IMR-90 (cell line): ENCODE measurements at places on chromosomes 4 and X. TPM values are rescaled to one million over a fixed set of nuclear protein-coding genes. Genes with fewer than 3 reads are reported as not detected.

DNA sequence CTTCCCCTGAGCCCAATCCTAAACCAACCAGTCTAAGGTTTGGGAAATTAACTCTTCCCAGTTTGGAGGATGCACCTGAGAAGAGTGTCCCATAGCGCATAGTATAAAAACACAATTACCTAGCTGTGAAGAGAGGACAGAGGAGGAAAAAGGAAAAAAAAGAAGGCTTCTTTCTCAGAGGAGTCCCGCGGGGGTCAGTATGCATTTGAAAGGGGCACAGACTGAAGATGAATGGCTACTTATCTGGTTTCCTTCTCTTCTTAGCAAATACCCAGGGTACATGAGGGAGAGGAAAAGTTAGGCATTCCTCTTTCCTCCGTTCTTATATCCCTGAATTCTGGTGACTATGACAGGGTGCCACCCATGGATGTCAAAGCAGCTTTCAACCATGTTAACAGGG lies 96.9 kb downstream of the TMEM47 start:
- DNase-seq: no peak

GRCh38 chr4:139521754-139522401 lies 34.1 kb downstream of the SETD7 start:
- no peak for DNase-seq

TRAPPC11 gene
- 38.9 and 56.8 TPM in 2 replicates for total RNA-seq

POU3F4 gene
- total RNA-seq: not detected in 2 replicates

GRCh38 chrX:327660-328126 lies 9.1 kb upstream of the GTPBP6 start:
- DNase-seq: no peak

GRCh38 chrX:11499076-11500044 lies 166.4 kb downstream of the ARHGAP6 start:
- peak; percentile 78 for DNase-seq

DMRTC1 gene
- not detected in 2 replicates for total RNA-seq

DNA sequence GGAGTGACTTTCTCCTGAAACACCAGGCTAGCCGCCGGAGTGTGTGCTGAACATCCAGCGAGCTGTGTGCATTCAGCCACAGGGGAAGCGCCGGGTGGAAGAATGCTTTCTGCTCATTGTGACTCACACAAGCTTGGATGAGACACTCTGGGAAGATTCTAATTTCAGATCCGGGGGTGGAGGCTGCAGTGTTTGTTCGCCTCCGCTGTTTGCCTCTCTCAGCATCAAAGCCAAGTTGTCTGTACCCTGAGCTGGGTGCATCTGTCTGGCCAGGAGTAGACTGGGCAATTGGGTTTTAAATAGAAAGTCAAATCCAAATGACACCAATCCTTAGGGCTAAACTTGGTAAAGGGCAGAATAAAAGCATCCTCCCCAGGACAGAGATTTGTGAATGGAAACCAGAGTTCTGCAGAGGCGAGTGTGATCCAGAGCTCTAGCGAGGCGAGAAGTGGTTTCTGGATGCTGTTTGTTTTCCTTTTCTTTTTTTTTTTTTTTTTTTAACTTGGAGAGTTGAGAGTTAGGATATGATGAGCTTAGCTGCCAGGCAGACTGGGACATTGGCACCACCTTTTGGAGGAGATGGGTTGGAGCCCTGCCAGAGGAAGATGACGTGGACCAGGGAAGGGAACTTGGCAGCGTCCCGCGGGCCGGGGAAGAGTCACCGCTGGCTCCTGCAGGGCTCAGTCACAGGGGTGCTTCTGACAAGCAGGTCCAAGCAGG lies 196.0 kb upstream of the PSAPL1 start:
- DNase-seq: peak; percentile 89

DNA sequence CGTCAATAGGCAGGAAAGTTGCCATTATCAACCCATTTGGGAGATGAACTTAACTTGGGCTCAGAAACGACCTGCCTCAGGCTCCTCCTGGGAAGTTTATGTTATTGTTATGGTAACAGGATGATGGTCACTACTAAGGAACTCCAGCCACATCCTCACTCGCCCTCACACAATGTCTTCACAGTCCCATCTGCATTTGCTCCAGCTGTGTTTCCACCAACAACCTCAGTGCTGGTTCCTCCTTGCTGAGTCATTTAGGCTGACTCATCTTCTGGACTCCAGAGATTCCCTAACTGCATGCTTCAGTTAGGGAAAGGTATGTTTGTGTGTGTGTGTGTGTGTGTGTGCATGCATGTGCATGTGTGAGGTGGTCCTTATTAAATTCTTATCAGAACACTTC lies 293.4 kb upstream of the BOD1L1 start:
- DNase-seq: peak; percentile 100

- peak; percentile 82 for DNase-seq
Observed at GRCh38 chr4:114005569-114006442, 26.4 kb upstream of the ARSJ start.

FRMD7 gene
- not detected in 2 replicates for total RNA-seq

DNA sequence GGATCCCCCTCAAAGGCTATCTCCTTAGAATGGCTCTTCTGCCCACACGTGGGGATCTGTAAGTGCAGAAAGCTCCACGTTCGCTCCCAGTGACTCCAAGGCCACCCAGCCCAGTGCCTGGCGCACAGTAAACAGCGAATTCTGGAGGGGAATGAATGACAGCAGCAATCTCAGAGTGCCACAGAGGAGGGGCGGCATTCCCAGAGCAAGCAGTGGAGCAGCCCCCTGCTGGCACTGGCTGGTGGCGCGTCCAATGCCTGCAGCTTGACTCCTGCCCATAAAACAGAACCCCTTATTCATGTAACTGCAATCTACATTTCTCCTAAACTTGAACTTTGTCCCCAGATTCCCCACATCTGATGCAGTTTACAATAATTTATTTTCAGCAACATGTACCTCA lies 6.9 kb upstream of the HELT start:
- no peak for DNase-seq

GRCh38 chr4:104418286-104418685 lies 76.4 kb downstream of the CXXC4 start:
- DNase-seq: no peak

CNGA1 gene
- total RNA-seq: not detected in 2 replicates

GRCh38 chr4:152278505-152279233 lies 257.2 kb downstream of the FBXW7 start:
- DNase-seq: no peak

GPC4 gene
- total RNA-seq: 0.54 and 0.56 TPM in 2 replicates

FMR1NB gene
- not detected in 2 replicates for total RNA-seq

DNA sequence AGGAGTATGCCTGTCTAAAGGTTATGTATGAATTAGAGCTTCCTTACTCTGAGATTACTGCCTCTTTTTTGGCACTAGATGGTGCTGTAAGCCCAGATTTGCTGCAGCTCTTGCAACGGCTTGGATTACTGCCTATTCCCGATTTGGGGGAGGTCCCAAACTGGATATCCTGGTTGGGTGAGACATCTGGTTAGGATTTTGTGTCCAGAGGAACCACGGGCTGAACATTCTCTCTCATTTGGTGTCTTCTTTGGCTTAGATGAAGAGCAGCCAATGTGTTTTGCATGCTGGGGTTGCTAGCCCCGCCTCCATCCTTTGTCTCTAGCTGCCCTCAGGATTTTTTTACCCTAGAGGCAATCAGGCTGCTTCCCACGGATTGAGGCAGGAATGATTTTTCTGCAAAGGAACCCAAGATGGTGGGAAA lies 31.9 kb downstream of the F8A1 start:
- peak; percentile 80 for DNase-seq

DNA sequence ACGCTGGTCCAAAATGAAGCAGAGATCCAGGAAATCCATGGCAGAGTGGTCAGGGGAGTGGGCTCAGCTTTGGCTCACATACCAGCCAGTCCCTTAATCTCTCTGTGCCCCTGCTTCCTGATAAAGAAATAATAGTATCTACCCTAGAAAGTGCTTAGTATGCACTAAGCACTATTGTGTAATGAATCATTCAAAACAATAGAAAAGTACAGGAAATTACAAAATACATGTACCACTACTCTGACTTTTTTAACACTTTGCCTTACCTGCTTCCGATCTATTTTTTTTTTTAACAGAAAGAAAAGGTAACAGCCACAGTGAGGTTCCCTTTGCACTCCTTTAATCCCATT lies 49.9 kb downstream of the TBC1D9 start:
- DNase-seq: no peak

- no peak for DNase-seq
Observed at GRCh38 chrX:1835056-1835455, 220.2 kb downstream of the ASMT start.

LSM6 gene
- 13.4 and 33.1 TPM in 2 replicates for total RNA-seq
